Calu3 (cell line): ENCODE measurements at places on chromosomes 4 and X. TPM values are rescaled to one million over a fixed set of nuclear protein-coding genes. Genes with fewer than 3 reads are reported as not detected.

TADA2B gene
- total RNA-seq: 15.1 and 15.8 TPM in 2 replicates

HERC5 gene
- total RNA-seq: 20.1 and 44.2 TPM in 2 replicates

DNA sequence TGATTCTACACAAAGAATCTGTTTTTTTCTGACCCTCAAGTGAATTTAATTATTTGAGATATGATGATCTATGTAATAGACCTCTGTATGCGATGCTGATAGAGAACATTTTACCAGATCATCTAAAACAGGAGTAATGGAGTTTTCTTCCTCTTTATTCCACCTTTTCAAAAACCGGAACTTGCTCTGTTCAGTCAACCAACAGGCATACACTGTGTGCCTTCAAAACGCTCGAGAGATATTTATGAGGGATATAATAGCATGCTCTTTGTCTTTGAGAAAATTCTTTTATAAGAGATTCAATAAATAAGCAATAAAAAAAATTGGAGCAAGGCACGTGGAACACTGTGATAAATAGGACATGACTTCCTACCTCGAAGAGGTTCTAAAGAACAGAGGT, 2.0 kb downstream of the NYX start:
- no peak for DNase-seq

OTC gene
- total RNA-seq: not detected in 2 replicates

GRCh38 chr4:56627985-56628384, 53.1 kb downstream of the HOPX start:
- DNase-seq: no peak

SHROOM4 gene
- total RNA-seq: 2.7 and 3.2 TPM in 2 replicates

GRCh38 chr4:109368661-109369060, 65.0 kb upstream of the SEC24B start:
- DNase-seq: no peak

DNA sequence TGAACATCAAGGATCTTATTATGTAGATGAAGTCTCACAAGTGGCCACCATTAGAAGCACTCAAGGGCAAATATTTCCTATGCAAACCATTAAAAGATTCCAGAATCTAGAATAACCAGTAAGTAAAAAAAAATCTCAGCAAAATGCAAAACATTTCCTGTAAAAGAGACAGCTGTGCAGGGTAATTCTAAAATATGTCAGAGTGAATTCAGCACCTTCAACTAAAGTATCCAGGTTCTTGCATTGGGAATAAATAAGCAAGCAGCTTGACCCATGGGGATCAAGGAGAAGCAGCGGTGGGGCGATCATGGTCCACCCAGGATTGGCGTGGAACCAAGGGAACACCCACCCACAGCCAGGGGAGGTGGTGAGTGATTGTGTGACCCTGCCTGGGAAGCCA, 2188.9 kb downstream of the PCDH7 start:
- DNase-seq: no peak

DNA sequence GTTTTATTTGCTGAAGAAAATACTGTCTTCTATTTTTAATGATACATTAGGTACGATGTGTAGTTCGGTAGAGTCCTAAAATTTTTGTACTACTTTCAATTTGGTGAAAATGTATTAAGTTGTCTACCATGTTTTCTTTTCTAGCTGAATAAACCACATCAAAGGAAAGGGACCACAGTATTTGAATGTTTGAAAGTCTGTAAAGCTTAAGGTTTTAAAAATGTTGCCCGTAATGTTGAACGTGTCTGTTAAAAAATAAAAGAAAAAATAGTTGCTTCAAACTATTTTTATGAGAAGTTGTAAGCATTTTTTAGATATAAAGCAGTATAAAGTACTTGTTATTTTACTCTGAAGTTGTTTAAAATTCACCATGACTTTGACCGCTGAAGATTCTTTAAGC, 3.2 kb downstream of the CDKN2AIP start:
- no peak for DNase-seq

DNA sequence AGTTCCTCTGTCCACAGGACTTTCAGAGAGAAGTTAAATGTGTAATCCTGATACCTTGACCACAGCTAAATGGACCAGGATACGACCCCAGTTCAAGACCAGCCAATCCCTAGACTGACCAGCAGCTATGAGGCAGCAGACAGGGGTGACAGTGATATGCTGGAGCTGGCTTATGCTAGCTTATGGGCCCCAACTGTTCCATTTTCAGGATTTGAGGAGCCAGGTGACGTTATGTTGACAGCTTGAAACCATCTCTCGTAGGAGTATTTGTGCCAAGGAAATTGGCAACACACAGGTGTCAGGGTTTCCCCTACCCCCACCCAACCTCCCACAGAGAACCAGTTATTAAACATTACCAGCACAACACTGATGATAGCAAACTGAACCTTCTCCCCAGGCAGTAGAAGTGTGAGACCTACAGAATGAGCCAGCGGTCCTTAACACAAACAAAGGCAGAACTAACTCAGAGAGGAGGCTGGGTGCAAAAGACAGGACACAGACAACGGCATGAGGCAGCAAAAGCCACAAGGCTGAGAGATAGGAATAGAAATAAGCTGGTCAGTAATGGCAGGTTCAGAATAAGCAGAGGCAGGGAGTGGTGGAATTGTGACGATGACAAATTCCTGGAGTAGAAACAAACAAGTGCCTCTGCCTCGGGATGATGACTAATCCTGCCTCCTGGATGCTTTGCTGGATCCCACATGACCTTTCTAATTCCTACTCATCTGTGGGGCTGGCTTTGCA, 85.6 kb upstream of the CPEB2 start:
- peak; percentile 22 for DNase-seq

TMPRSS11A gene
- not detected in 2 replicates for total RNA-seq

GRCh38 chr4:128703948-128704347, 105.6 kb upstream of the JADE1 start:
- no peak for DNase-seq

DNA sequence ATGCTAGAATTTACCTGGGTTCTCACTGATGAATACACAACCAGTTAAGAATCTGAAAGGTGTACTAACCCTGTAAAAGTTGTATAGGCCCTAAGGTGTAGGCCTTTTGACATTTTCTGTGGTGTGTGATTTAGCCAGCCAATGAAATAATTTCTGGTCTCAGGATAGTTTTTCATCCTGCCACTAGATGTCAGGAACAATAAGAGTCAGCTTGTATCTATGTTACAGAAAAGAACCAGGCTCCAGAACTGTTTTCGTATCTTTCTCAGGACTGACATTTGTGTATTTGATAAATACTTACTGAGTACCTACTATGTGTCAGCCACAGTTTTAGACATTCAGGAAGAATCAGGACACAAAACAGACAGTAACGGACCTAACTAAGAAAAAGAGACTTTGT, 673.6 kb upstream of the TENM3 start:
- no peak for DNase-seq

- DNase-seq: no peak
These were observed 57.3 kb upstream of the ADGRA3 start for GRCh38 chr4:22573198-22573597.

TMPRSS11B gene
- total RNA-seq: not detected in 2 replicates

- peak; percentile 20 for DNase-seq
These were observed 18.3 kb upstream of the IL21 start for GRCh38 chr4:122639181-122639580.
